ENCODE measurements at places on chromosomes 3 and 15.

DNA sequence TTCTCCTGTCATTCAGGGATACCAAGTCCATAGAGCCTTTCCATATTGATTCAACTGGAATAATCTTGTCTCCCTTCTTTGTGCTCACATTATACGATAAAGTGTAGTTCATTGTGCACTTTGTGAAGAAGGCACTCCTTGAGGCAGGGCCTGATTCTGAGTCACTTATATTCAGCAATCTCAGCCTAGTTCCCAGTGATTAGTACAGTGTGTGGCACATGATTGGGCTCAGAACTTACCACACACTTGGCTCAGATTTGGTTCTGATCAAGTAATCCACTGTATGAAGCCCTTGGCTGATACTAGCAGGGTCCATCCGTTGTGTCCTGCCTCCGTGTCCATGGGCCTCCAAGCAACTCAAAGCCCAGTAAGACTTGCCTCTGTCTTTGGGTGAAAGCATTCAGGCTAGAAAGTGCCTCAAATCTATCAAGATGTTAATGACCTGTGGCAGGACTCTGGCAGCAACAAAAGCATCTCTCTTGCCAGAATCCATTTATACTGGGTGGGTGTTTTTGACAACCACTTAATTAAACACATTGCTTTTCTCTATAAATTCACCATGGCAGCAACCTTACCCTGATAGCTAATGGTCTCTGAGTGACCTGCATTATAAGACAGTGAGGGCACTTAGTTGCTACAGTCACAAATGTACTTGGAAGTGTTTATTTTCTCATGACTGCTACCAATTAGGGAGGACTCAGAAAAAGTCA lies 51.3 kb downstream of the TPRG1 start:
- no peak for DNase-seq

DNA sequence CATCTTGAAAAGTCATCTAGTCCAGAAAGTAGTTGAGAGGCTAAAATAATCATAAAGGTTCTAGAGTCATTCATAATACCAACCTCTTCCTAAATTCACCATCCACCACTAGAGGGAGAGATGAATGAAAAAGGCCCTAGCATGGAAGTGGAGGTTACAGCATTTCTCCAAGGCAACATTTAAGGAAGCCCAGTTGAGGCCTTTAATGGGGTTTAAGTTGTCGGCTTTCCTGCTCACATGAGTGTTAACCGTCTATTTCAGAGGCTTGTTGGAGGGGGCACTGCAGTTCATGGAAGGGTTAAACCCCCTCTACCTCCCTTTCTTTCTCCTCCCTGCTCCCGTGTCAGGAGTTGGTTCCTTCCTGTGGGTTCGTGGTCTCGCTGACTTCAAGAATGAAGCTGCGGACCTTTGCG lies 3.8 kb upstream of the SLCO3A1 start:
- DNase-seq: no peak

- DNase-seq: no peak
Measured at GRCh38 chr15:71104636-71105035, 10.6 kb upstream of the THSD4 start.

GRCh38 chr3:42876401-42876800 lies 722 bp upstream of the CYP8B1 start:
- DNase-seq: no peak

GRCh38 chr15:78396976-78397375 lies 41.0 kb upstream of the IREB2 start:
- DNase-seq: no peak

DNA sequence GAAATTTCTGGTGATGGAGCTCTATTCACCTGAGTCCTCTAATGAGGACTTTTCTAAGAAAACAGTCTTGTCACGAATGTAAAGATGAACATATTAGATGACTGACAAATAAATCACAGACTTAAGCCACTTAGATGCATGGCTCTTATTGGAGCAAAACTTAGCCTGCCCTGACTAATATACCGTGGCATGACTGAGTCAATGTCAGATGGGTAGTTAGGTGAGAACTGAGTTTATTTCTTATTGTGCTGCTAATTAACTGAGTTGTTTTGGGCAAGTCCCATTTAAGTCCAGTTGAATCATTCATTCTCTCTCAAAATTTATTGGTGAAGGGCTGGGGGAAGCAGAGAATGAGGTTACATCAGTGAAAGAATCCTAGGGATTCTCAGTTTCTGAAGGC lies 459.8 kb downstream of the MCTP2 start:
- no peak for DNase-seq

GRCh38 chr3:129460155-129460554 lies 20.1 kb downstream of the IFT122 start:
- DNase-seq: no peak

DNA sequence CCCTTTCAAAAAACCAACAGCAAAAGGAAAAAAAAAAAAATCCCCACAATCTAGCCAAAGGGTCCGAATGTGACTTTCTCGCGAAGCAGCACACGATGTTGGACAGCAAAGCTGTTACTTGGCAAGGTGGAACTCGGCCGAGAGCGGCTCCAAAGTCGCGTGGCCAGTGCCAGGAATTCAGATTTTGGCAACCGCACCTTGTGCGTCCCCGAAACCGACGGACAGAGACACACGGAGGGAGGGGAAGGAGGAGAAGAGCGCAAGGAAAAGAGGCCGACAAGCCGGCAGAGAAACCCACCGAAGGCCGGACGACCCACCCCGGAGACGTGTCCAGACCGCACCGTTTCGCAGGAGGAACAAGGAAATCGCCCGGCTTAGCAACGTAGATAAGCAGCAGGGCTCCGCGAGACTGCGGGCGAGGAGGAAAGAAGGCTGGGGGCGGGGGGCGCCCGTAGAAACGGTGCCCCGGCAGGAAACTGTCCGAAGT lies 517.3 kb downstream of the MECOM start:
- no peak for DNase-seq

DNA sequence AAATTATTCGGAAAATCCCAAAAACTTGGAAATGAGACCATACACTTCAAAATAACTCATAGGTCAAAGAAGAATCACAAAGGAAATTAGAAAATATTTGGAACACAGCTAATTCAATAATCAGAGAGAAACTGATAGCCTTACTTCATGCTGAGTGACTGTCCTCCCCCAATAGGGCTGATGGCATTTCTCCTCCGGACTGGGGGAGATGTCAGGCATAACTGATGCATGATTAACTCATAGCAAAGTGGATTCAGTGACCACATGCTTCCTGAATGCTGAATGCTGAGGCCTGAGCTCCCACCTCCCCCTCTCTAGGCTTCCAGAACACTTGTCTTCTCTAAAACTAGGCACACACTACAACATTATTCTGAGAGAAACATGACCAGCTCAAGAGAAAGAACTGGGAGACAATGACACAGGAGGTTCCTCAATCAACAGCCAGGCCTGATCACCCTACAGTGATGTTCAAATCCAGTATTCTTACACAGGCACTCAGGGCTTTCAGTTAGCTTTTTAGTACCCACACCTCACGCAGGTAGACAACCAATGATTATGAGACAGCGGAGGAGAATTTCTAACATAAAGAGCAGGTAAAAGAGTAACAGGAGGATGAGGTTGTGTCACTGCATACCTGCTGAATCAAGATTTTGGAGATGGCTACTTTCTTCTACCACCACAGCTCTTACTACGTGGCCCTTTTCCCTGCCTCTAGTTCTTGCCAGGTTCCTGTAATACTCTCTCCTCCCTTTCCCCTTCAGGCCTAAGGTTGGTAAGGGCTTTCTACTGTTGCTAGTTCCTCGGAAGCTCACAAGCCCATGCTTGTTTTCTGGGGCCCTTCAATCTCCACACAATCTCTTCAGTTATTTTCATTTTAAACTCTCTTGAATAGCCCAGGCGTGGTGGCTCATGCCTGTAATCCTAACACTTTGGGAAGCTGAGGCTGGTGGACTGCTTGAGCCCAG lies 96.1 kb downstream of the FMN1 start:
- no peak for DNase-seq

DNA sequence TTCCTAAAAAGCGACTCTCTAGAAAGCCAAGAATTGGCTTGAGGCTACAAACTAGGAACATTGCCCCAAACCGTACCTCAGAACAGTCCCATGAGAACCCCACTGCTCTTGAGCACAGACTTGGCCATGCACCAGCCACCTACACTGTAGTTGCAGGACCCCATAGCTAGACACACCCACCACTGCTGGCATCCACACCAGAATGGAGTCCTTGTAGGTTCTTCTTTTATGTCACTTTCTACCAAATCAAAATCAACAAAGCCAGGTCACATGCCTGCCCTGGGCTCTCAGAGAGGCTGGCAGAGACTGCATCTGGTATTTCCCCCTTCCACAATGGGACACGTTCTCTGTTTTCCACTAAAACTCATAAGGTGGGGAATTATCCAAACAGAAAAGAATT lies 290.5 kb downstream of the SHOX2 start:
- no peak for DNase-seq

GRCh38 chr3:150911771-150912170 lies 6.5 kb upstream of the MINDY4B start:
- DNase-seq: no peak

DNA sequence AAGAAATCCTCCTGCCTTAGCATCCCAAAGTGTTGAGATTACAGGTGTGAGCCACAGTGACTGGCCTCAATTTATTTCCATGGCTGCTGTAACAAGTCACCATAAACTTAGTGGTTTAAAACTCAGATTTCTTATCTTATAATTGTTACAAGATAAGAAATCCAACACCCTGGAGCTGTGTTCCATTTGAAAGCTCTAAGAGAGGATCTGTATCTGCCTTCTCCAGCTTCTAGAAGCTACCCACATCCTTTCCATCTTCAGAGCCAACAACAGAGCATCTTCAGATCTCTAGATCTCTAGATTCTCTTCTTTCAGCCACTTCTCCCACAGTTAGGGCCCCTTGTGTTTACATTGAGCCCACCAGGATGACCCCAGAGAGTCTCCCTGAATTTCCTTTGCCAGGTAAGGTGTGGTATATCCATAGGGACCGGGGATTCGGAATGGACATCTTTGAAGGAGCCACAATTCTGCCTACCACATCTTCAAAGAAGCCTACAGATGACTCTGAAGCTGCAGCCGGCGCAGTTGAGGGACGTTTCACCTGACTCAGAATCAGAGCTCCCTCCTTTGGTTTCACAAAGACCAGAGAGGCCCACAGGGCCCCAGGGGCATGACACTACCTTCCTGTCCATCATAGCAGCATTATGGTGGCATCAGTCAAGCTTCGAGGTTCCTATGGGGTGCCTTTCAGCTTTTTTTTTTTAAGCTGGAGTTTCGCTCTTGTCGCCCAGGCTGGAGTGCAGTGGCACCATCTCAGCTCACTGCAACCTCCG lies 87.0 kb upstream of the IGF1R start:
- DNase-seq: no peak

DNA sequence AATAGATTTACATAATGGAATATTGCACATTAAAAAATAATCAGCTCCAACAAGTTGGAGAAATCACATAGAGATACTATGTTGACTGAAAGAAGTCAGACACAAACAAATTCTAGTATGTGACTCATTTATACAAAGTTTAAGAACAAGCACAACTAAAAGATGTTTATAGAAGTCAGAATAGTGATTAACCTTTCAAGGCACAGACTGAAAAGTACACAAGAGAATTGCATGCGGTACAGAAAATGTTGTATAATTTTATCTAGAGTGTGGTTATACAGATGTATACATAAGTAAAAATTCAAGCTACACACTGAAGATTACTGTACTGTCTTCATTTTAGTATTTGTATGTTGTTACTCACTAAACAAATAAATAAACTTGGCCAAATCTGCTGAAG lies 19.3 kb upstream of the ATOSA start:
- no peak for DNase-seq

GRCh38 chr15:62888623-62889022 lies 153.9 kb upstream of the TPM1 start:
- no peak for DNase-seq

- DNase-seq: no peak
Measured at GRCh38 chr15:69543681-69544364, 91.2 kb downstream of the RPLP1 start.

GRCh38 chr3:134376786-134377426 lies 2.7 kb upstream of the AMOTL2 start:
- no peak for DNase-seq

GRCh38 chr15:38069511-38070011 lies 135.1 kb downstream of the TMCO5A start:
- no peak for DNase-seq

GRCh38 chr3:130971208-130971607 lies 55.4 kb downstream of the ASTE1 start:
- DNase-seq: no peak

DNA sequence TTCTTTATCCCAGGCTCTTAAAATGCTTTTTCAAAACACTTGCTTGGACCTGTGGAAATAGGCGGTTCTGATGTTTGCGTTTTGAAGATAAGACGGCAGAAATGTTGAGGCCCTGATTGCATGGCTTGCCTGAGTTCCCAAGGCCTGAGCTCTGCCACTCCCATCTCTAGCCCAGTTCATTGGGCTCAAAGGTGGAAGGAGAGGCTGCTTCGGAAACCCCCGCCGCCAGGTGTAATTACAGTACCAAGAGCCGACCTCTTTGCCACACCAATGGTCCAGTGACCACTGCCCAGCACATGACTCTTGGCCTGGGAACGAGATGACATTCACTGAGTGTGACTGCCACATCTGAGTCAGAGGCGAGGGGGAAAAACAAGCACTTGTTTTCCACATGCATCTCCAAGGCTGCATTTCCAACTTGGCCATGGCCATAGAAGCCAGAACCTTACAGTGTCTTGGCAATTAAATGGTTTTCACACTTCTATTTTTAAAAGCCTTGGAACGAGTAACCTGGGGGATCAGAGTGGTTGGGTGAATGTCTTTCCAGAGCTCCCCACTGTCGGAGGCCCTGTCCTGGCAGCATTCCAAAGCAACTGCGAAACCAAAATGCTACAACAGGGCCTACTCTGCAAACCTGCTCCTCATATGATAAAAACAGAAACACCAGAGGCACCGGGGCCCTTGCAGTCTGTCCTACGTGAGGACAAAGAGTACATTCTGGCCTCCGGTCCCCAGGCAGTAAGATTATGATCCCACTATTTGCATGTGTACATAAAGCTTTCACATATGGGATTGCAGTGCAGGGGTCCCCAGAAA lies 63.8 kb upstream of the CGNL1 start:
- DNase-seq: no peak

DNA sequence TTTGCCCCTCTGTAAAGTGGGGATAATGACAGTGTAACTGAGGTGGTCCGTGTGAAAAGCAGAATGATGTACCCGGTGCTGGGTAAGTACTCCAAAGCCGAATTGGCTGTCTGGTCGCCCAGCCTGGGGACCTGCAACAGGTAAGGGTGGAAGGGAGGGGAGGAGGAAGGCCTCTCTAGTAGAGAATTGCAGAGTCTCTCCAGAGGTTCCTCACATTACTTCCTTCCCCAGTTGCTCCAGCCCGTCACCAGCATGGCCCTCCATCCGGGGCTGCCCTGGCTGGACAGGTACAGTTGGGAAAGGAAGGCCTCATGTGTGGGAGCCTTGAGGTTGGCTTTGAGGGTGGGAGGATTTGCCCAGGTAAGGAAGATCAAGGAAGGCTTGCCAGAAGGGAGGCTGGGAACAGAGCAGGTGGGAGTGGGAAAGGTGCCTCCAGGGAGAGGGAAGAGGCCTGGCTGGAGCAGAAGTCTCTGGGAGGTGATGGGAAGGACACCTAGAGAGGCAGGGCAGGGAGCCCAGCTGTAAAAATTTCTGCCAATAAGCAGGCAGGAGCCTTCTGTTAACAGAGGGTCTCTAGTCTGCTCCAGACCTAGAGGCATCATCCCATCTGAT lies 1.7 kb upstream of the PSTPIP1 start:
- DNase-seq: no peak

Measured in activated naive CD8-positive, alpha-beta T cell treated with anti-CD3 and anti-CD28 coated beads, Interleukin-2, amount 50 U/mL, for 16 hours (primary cell).